CD8-positive, alpha-beta memory T cell (primary cell): ENCODE measurements at places on chromosomes 16 and 17. TPM values are rescaled to one million over a fixed set of nuclear protein-coding genes. Genes with fewer than 3 reads are reported as not detected.

The MT1E gene
- total RNA-seq = 163 TPM

- H3K27ac ChIP-seq = no peak overlapping the region
- DNase-seq = no peak
- H3K36me3 ChIP-seq = no peaks in the 10 kb centered on the region
- H3K4me3 ChIP-seq = no peak overlapping the region
- no peaks in the 10 kb centered on the region for H3K4me1 ChIP-seq
These were observed 169.5 kb downstream of the STX8 start for GRCh38 chr17:9406046-9406606.

The TSC2 gene
- total RNA-seq = 79.3 TPM

DNA sequence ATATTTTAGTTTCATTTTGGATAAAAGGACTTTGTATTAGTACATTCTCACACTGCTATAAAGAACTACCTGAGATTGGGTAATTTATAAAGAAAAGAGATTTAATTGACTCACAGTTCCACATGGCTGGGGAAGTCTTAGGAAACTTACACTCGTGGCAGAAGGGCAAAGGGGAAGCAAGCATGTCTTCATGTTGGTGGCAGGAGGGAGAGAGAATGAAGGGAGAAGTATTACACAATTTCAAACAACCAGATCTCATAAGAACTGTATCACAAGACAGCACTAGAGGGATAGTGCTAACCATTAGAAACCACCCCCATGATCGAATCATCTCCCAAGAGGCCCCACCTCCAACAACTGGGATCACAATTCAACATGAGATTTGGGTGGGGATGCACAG lies 142.9 kb downstream of the USP31 start:
- no peak overlapping the region for H3K27ac ChIP-seq
- DNase-seq = no peak
- H3K4me1 ChIP-seq = no peaks in the 10 kb centered on the region
- no peak overlapping the region for H3K4me3 ChIP-seq
- H3K36me3 ChIP-seq = no peaks in the 10 kb centered on the region

GRCh38 chr16:84879569-84880487 lies 60.0 kb downstream of the CRISPLD2 start:
- no peaks in the 10 kb centered on the region for H3K27me3 ChIP-seq
- no peak for DNase-seq
- no peaks in the 10 kb centered on the region for H3K36me3 ChIP-seq
- no peak overlapping the region for H3K4me3 ChIP-seq
- H3K4me1 ChIP-seq = no peaks in the 10 kb centered on the region

- H3K27me3 ChIP-seq = no peaks in the 10 kb centered on the region
- peak within 1 kb of the TSS; percentile 89 for H3K4me3 ChIP-seq
- H3K36me3 ChIP-seq = no peaks in the 10 kb centered on the region
- peaks cover 39% of the 10 kb centered on the region for H3K4me1 ChIP-seq
These were observed at the start of gene CBFB for GRCh38 chr16:67028696-67029253. Gene CBFB, plus strand, starts transcription at chr16:67029149. Its CDS starts 259 bp downstream, at chr16:67029408.

DNA sequence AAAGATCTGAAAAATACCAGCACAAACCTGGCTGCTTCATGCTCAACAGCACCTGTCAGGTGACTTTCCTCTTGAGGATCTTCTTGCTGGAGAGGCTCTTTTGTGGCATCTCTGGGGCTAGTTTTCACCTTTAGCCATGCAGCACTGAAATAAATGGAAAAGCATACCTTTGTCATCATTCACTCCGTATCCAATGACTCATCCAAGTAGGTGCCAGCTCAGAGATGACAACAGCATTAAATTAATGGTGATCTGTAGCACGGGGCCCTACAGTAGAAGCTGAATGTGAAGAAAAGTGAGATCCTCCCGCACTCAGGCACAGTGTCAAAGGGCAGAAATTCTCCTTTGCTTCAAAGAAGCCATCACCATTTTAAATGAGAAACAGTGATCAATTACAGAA lies 32.2 kb downstream of the KIAA0753 start:
- no peak overlapping the region for H3K4me3 ChIP-seq
- no peaks in the 10 kb centered on the region for H3K27me3 ChIP-seq
- no peak for DNase-seq
- no peak overlapping the region for H3K27ac ChIP-seq

- H3K4me1 ChIP-seq = no peaks in the 10 kb centered on the region
- H3K36me3 ChIP-seq = no peaks in the 10 kb centered on the region
- no peak overlapping the region for H3K27ac ChIP-seq
- H3K4me3 ChIP-seq = no peak overlapping the region
These were observed 20.9 kb downstream of the ANKFN1 start for GRCh38 chr17:56173958-56174835.

The GRAP gene
- 10.1 TPM for total RNA-seq

GRCh38 chr16:8554881-8555280 lies 35.4 kb downstream of the TMEM114 start:
- no peak for DNase-seq
- peaks cover 9% of the 10 kb centered on the region for H3K27me3 ChIP-seq
- no peak overlapping the region for H3K4me3 ChIP-seq
- no peaks in the 10 kb centered on the region for H3K4me1 ChIP-seq

DNA sequence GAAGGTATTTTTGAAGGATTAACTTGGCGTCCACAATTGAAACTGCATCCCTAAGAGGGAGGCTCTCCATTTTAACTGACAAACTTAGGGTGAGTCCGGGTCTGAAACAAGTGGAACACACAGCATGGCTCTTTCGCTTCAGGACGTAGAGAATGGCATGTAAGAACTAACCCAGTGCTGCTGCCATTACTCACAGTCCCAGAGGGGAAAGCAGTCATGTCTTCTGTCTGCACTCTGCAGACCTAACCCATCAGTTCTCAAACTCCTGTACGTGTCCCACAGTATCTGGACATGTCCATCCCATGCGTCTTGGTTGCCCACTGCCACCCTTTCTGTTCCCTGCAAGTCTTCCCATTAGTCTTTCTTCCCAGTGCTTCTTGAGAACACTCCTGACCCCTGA lies 563 bp downstream of the ST6GALNAC1 start:
- peaks cover 15% of the 10 kb centered on the region for H3K4me1 ChIP-seq
- no peaks in the 10 kb centered on the region for H3K27me3 ChIP-seq
- no peak for DNase-seq
- H3K36me3 ChIP-seq = no peaks in the 10 kb centered on the region
- H3K4me3 ChIP-seq = peak overlapping the region; percentile 22
- peak overlapping the region; percentile 63 for H3K27ac ChIP-seq

GRCh38 chr17:56604691-56605290 lies 11.3 kb downstream of the NOG start:
- no peak for DNase-seq
- no peaks in the 10 kb centered on the region for H3K27me3 ChIP-seq
- H3K4me1 ChIP-seq = peaks cover 58% of the 10 kb centered on the region
- H3K36me3 ChIP-seq = no peaks in the 10 kb centered on the region
- H3K27ac ChIP-seq = no peak overlapping the region

- no peak overlapping the region for H3K4me3 ChIP-seq
- no peak for DNase-seq
- H3K36me3 ChIP-seq = peaks cover 15% of the 10 kb centered on the region
- no peaks in the 10 kb centered on the region for H3K4me1 ChIP-seq
These were observed 13.6 kb upstream of the BCAS3 start for GRCh38 chr17:60664022-60664421.

DNA sequence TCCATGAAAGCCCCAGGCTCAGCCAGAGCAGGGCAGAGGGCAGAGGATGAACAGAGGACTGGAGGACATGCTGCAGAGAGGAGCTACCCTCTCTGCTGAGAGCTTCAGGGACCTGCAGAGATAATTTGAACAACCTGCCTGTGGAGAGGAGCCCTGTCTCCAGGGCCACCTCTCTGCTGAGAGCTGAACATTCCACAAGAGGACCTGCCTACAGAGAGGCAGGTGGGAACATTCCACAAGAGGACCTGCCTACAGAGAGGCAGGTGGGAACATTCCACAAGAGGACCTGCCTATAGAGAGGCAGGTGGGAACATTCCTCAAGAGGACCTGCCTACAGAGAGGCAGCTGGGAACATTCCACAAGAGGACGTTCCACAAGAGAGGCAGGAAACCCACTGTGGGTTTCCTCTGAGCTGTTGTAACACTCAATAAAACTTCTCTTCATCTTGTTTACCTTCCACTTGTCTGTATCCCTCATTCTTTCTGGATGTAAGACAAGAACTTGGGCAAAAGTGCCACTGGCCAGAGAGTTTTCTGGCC lies 551.9 kb upstream of the CA10 start:
- H3K27me3 ChIP-seq = no peaks in the 10 kb centered on the region
- no peak for DNase-seq
- no peaks in the 10 kb centered on the region for H3K36me3 ChIP-seq

DNA sequence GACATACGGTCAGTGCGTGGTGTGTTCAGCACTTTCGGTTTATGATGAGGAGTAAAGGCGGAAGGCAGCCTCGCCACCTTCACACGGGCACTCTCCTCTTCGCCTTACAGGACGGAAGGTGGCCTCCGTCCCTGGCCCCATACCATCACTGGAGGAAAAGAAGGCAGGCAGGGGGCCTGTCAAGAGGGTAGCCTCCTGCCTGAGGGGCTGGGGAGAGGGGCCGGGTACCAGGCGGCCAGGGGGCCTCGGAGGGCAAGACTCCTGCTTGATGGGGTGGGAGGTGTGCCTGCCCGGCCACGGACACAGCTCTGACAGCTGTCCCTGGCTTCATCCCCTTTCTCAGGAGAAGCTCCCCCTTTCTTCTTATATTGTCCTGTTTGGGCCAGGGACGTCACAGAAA lies 15.6 kb upstream of the SLC38A8 start:
- peaks cover 78% of the 10 kb centered on the region for H3K36me3 ChIP-seq
- H3K4me1 ChIP-seq = no peaks in the 10 kb centered on the region
- no peaks in the 10 kb centered on the region for H3K27me3 ChIP-seq
- H3K4me3 ChIP-seq = no peak overlapping the region
- H3K27ac ChIP-seq = no peak overlapping the region

- H3K4me3 ChIP-seq = no peak overlapping the region
- H3K27me3 ChIP-seq = no peaks in the 10 kb centered on the region
- peaks cover 31% of the 10 kb centered on the region for H3K4me1 ChIP-seq
These were observed 51.3 kb upstream of the FBXO47 start for GRCh38 chr17:39018267-39019134.

DNA sequence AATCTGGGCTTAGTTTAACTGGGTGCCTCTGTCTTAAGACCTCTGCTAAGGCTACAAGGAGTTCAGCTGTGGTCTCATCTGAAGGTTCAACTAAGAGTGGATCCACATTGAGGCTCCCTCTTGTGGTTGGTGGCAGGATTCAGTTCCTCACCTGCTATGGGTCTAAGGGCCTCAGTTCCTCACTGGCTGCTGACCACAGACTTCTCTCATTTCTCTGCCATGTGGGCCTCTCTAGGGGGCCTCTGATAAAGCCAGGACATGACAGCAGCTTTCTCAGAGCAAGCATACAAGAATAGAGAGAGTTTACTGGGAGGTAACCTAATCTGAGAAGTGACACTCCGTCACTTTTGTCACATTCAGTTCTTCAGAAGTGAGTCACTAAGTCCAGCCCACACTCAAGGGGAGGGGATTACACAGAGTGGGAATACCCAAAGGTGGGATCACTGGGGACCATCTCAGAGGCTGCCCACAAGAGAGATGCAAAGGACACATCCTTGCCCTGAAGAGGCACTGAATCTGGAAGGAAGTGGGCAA lies 19.2 kb upstream of the ABAT start:
- no peak overlapping the region for H3K27ac ChIP-seq
- no peaks in the 10 kb centered on the region for H3K36me3 ChIP-seq
- H3K4me1 ChIP-seq = no peaks in the 10 kb centered on the region
- H3K4me3 ChIP-seq = no peak overlapping the region
- no peak for DNase-seq
- H3K27me3 ChIP-seq = no peaks in the 10 kb centered on the region

GRCh38 chr17:50926523-50926922 lies 60.4 kb upstream of the TOB1 start:
- H3K27ac ChIP-seq = no peak overlapping the region
- no peaks in the 10 kb centered on the region for H3K27me3 ChIP-seq
- no peak overlapping the region for H3K4me3 ChIP-seq
- peak; percentile 6 for DNase-seq
- peaks cover 25% of the 10 kb centered on the region for H3K4me1 ChIP-seq
- no peaks in the 10 kb centered on the region for H3K36me3 ChIP-seq

The SPNS3 gene
- 7.3 TPM for total RNA-seq

The FAM20A gene
- not detected for total RNA-seq

DNA sequence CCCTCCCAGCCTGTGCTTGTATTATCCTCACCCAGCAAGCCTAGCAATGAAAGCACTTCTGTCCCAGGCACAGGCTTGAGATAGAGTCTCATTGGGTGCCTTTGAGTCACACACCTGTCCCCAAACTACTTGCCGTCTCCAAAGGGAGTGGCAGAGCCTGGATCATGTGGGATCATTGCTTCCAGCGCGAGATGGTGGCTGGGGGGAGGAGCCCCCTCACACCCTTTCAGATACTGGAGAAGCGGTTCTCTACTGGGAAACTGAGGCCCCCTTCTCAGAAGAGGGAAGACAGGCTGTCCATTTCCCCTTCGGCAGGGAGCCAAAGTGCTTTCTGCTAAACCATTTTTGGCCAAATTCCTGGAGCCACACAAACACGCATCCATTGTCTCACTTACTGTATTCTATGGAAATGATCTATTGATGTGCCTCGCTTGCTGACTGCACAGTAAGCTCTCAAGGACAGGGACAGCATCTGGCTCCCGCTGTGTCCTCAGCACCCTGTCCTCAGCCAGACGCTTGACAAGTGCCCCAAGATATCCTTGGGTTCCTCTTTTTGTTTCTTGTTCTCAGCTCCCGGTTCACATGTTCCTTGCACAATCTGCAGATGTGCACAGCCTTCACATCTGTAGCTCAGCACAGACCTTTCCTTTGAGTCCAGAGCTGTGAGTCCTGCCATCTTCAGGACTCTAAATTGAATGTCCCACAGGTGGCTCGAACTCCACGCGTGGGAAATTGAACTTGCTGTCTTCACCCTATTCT lies 26.0 kb upstream of the DLX3 start:
- no peak overlapping the region for H3K27ac ChIP-seq
- no peaks in the 10 kb centered on the region for H3K36me3 ChIP-seq
- H3K27me3 ChIP-seq = no peaks in the 10 kb centered on the region
- no peak for DNase-seq
- H3K4me3 ChIP-seq = no peak overlapping the region

- peaks cover 40% of the 10 kb centered on the region for H3K4me1 ChIP-seq
- DNase-seq = peak; percentile 14
- H3K27ac ChIP-seq = peak overlapping the region; percentile 72
- peak overlapping the region; percentile 49 for H3K4me3 ChIP-seq
- H3K36me3 ChIP-seq = peaks cover 33% of the 10 kb centered on the region
These were observed 290 bp downstream of the TLCD1 start for GRCh38 chr17:28725660-28726225.

GRCh38 chr16:16014329-16015224 lies 65.2 kb downstream of the ABCC1 start:
- DNase-seq = no peak
- no peaks in the 10 kb centered on the region for H3K27me3 ChIP-seq
- no peak overlapping the region for H3K27ac ChIP-seq
- H3K4me3 ChIP-seq = no peak overlapping the region
- H3K36me3 ChIP-seq = peaks cover 23% of the 10 kb centered on the region

The PERCC1 gene
- total RNA-seq = 0.33 TPM

GRCh38 chr17:72775919-72776318 lies 316.6 kb downstream of the SLC39A11 start:
- H3K4me1 ChIP-seq = no peaks in the 10 kb centered on the region
- H3K27me3 ChIP-seq = no peaks in the 10 kb centered on the region
- H3K4me3 ChIP-seq = no peak overlapping the region
- no peak overlapping the region for H3K27ac ChIP-seq
